ENCODE measurements at places on chromosomes 5 and 9.

- no peak for DNase-seq
These were observed 26.1 kb downstream of the PAEP start for GRCh38 chr9:135587658-135588057.

DNA sequence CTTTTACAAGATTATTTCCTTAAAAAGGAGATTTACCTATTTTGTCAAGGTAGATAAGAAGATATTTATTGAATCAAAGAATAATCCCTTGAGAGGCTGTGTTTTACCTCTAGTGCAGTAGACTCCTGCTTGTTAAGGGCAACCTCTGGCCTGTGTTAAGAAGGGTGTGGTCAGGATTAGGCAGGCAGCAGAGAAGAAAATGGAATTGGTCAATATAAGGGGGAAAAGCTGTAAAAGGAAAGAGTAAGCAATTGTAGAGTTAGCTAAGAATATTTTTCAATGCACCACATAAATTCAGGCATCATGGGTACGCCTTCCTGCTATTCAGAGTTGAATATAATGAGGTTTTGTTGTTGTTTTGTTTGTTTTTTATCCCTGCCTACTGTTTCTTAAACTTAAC is 6.2 kb downstream of the CCDC125 start:
- no peak for DNase-seq

DNA sequence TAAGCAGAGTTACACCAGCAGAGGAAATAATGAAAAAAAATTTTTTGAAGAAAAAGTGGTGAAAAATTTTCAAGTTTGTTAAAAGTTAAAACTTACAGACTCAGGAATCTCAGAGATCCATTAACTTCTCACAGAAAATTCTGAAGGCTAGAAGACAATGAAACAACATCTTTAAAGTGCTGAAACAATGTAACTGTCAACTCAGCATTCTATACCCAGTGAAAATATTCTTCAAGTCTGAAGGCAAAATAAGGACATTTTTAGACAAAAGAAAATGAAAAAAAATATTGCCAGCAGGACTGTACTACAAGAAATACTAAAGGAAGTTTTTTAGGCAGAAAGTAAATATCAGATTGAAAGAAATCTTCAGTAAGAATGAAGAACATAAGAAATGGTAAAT is 36.7 kb upstream of the RGMB start:
- no peak for DNase-seq

- no peak for DNase-seq
These were observed 108.0 kb downstream of the ZSWIM6 start for GRCh38 chr5:61440086-61440485.

DNA sequence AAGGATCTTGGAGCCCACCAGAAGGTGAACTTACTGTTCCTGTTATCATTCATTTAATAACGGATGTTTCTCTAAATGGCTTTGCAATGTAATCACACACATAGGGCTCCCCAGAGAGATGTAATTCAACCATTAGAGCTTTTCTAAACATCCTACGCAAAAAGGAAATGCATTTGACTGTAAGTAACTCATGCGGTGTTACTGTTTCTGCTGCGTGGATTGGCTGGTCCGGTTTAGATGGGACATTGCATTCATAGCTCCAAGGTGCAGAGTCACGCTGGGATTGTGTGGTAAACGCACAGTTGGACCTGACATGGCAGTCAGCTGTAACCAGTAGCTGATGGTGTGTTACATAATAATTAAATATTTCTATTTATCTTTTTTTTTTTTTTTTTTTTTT is 185.5 kb upstream of the OTULINL start:
- no peak for DNase-seq

All from stimulated activated CD8-positive, alpha-beta memory T cell treated with anti-CD3 and anti-CD28 coated beads, Interleukin-7, amount 100 ng/mL, for 48 hours (primary cell).